ENCODE measurements at places on chromosomes 4 and X.
A peak's percentile ranks its signal among the peaks of the same experiment; 100 is the strongest.

GRCh38 chr4:127623797-127624083, 9.0 kb upstream of the INTU start:
- DNase-seq = peak; percentile 60

GRCh38 chr4:19030048-19030447, 1008.5 kb upstream of the LCORL start:
- no peak for DNase-seq

DNA sequence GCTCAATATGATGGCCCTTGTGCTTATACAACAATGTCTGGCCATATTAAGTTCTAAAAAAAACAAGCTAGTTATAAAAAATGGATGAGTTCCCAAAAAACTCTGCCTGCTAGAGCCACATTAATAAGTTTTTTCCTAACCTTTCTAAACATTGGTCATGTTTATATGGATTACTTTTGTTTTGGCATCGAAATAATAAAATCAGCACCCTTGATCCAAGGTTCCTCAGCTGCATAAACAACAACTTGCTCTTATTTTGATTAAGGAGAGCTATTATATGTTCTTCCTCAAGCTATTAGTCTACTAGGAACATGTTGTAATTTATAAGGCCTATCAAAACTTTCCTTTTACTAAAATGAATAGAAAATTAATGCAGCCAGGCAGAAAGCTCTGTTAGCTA, 48.4 kb downstream of the UNC5C start:
- no peak for DNase-seq

GRCh38 chr4:153112041-153112441, 92.2 kb upstream of the TRIM2 start:
- no peak for DNase-seq

- no peak for DNase-seq
These were observed 293.7 kb downstream of the PCDH18 start for GRCh38 chr4:137238456-137239162.

GRCh38 chrX:154469880-154470279, 9.2 kb downstream of the LAGE3 start:
- no peak for DNase-seq

DNA sequence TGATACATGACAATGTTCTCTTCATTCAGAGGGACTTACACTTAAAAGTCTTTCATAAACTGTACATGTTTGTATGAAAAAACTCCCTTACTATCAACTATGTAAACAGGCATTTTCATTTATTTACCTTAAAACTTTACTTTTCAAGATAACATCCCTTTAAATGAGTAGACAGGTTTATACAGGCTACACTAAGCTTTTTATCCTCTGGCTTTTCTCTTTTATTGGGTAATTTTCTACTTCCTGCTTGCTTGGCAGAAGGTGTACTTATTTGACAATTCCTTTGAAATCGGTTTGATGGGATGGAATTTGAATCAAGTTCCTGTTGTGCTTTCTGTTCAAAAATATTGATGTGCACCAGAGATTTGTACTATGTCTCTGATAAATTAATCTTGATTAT, 81.4 kb downstream of the PTPN13 start:
- no peak for DNase-seq

- peak; percentile 10 for DNase-seq
These were observed 944 bp downstream of the FUNDC2 start for GRCh38 chrX:155027509-155028066.

DNA sequence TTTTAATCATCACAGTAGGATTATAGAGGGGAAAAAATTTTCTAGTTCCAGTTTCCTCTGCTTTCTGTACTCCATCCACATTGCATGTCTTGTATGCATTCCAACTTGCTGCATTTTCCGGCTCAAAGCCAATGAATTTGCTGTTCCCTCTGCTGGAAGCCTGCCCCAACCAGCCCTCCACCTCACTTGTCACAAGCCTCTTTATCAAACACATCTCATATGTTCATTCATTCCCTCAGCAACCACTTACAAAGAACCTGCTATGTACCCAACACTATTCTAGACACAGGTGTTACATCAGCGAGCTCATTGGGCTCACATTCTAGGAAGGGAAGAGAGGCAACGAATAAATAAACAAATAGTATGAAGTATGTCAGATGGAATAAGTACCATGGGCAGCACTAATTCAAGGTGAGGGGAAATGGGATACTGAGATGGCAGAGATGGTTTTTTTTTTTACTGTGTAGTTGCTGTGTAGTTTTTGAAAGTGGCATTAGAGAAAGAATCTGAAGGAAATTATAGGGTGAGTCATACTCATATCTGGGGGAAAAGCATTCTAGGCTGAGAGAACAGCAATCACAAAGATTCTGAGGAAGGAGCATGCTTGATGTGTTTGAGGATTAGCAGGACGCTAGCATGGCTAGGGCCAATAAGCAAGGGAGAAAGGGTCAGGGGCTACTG, 332.5 kb downstream of the PDGFC start:
- DNase-seq = no peak

DNA sequence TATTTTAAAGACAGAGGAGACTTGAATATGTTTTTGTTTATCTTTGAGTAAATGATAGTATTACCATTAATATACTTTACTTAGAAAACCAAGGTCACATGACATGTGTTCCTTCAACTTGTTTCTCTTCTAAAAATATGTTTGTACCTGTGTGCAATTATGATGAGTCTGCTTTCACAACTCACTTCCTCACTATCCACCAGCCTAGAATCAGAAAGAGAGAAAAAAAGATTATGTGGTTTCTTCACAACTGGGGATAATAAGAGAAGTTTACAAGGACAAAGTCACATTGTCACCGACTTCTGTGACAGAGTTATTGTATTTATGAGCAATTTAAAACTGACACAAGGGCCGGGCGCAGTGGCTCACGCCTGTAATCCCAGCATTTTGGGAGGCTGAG, 1112.1 kb downstream of the RPA4 start:
- no peak for DNase-seq

GRCh38 chr4:3386526-3386925, 55.2 kb upstream of the HGFAC start:
- no peak for DNase-seq

DNA sequence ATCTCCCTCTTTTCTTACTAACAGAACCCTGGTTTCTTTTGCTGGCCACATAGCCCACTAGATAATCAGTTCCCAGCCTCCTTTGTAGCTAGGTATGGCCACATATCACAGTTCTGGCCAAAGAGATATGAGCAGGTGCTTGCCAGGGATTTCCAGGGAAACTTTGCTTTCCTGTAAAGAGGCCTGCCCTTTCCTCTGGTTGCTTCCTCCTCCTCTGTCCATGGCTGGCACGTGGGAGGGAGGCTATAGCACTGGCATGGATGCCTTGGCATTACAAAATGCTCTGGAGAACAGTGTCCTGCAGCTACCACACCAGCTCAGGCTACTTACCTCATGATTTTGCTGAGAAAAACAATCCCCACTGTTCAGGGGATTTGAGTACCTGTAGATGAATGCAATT, 27.5 kb downstream of the RAB33B start:
- DNase-seq = no peak

DNA sequence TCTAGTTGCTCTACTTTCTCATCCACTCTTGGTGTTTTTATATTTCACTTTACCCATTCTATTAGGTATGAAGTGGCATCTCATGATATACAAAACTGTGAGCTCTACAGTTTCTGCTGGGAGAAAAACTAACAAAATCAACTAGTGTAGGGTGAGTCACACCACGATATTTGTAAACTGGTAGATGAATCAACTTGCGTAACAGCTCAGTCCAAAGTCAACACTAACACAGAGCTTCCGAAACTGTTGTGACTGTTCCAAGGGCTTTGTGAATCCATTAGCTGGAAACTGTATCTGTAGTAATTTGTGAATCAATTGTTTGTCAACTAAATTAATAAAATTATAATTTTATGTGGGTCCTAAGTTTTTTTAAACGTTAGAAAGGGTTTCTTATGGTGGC, 119.8 kb upstream of the TSPAN5 start:
- DNase-seq = no peak

DNA sequence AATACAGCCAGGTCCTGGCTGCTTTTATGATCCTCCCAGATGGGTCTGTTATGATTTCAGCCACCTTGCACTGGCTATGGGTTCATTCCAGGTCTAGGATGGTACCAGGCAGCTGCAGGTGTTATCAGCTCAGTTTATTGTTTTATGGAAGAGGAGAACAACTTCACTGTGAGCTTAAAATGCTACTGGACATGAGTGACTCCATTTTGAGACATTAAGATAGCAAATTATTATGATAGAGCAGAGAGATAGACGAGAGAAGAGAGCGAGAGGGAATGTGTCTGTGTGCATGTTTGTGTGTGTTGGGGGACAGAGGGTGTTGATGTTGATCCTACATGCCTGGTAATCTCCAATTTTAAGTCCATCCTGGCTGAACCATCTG, 820.2 kb downstream of the FSTL5 start:
- no peak for DNase-seq

GRCh38 chr4:4226606-4227438, at the start of gene OTOP1:
OTOP1 (minus strand) TSS chr4:4226929; CDS start chr4:4226864, 65 bp downstream.
- no peak for DNase-seq

DNA sequence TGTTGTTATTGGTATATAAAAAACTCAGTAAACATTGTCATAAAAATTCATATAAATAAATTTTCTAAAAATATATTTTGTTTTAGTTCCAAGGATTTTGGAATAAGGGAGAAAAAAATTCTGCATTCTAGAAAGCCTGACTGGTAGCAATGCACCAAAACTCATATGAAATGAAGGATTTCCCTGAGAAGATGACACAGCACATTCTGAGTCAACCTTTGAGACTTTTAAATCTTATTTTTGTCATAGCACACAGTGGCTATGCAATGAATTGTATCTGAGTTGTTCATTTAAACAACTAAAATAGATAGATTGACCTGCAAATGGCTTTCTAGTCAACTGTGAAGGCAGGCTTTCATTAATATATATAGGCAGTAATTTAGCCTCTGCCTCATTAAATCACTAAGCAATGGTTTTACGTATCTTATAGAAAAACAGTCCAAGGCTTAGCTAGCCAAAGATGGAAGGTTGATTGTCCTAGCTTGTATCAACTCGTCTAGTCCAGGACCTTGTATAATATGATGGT, 239.1 kb upstream of the NEIL3 start:
- DNase-seq = no peak

DNA sequence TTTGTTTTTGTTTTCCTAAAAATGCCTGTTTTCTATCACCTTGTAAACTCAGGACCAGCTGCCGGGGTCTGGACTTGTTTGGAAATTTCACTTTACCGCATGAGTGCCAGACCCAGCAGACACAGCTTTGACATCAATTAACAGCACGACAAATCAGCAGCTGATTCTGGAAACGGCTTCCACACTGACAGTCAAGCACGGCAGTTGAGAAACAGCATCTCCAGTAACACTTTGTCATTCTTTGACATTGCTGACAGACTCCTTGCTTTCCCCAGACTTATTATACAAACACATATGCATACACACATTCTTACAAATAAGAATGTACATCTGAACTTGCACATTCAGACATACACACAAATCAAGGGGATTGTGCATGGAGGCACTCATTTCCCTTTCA, 1017.6 kb upstream of the HS3ST1 start:
- no peak for DNase-seq

DNA sequence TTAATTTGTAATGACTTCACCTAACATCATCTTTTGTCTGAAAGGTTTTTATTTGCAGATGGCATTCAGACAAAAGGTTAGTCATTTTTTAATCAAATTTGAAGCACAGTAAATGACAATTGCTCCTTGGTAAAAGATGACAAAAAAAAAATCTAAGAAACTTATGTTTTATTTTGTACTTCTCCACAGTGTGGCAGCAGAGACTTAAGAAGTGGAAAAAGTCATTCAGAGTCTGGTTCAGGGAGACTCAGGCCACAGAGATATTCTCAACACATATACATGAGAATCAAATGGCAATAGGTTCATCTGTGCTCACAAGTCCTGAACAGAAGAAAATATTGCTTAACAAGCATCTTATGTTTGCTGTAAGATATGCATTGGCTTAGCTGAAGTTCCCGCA, 436.2 kb downstream of the KCNIP4 start:
- peak; percentile 55 for DNase-seq

Data from midbrain (tissue), 1 donor.